Smooth muscle cell of the coronary artery (primary cell): ENCODE measurements at places on chromosomes 12 and 14. TPM values are rescaled to one million over a fixed set of nuclear protein-coding genes. Genes with fewer than 3 reads are reported as not detected.

The ADAM21 gene
- total RNA-seq: 0.23 and 0.75 TPM in 2 replicates

The ADCY4 gene
- total RNA-seq: 0.60 and 16.7 TPM in 2 replicates

The FGF6 gene
- total RNA-seq: not detected in 2 replicates

The PDE3A gene
- total RNA-seq: 2.7 and 32.4 TPM in 2 replicates

The GPR162 gene
- total RNA-seq: 1.3 and 4.3 TPM in 2 replicates

The LRCOL1 gene
- total RNA-seq: not detected in 2 replicates

The SLC16A7 gene
- 11.7 and 46.5 TPM in 2 replicates for total RNA-seq

The TUNAR gene
- total RNA-seq: not detected in 2 replicates

The FBLN5 gene
- total RNA-seq: 25.0 and 26.1 TPM in 2 replicates

The CLEC2A gene
- total RNA-seq: 5.6 TPM in 1 of 2 replicates, not detected in the other

The ANO4 gene
- 0.08 and 0.12 TPM in 2 replicates for total RNA-seq

The KRT2 gene
- total RNA-seq: not detected in 2 replicates
